Right atrium auricular region (tissue), 2 donors: ENCODE measurements at places on chromosomes 2 and 18. TPM values are rescaled to one million over a fixed set of nuclear protein-coding genes. Genes with fewer than 3 reads are reported as not detected.

- no peak for DNase-seq
These were observed 4.5 kb upstream of the SFTPB start for GRCh38 chr2:85672456-85672855.

DNA sequence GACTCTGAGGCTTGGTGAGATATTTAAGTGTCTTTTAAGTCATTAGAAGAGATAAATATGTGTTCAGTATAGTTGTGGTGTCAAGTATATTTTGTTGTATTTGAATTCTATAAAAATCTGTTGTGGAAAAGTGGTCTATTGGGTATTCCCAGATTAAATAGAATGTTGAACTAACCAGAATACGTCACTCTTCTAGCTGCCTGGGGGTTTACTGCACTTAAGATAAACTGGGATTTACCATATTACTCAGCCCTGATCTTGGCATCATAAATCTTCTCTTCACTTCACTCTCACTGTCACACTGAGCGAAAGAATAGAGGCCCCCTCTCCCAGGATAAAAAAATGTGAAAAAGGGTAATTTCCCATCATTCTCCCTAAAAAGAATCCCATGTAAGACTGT, 129.8 kb downstream of the BCL2 start:
- no peak for DNase-seq

- no peak for DNase-seq
These were observed 62.8 kb downstream of the TCF7L1 start for GRCh38 chr2:85195956-85196355.

- DNase-seq, result no peak
These were observed 478.5 kb upstream of the ID2 start for GRCh38 chr2:8203364-8203763.

DNA sequence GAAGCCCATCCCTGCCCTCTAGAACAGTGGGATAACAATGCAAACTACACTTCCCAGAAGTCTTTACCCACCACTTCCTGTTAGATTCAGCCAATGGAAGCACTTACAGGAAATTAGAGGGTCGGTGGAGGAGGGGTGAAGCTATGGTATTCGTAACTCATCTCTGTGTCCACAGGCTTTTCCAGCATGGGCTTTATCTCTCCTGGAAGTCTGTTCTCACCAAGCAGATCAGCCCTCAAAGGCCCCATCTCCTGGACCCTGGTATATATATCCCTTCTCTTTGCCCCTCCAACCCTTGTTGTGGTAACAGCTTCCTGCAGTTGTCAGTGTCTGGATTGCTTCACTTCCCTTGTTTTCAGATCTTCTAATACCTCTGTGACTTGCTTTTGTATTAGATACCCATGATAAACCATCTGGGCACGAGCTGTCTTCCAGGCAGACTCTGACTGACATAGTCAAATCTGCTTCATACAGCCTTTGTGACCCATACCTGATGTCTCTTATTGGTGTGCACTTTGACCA, 475.0 kb upstream of the POU3F3 start:
- DNase-seq, result no peak

Gene XDH
- total RNA-seq, result not detected

Gene HSBP1L1
- total RNA-seq, result 8.6 TPM

- no peak for DNase-seq
These were observed 33.7 kb downstream of the SH2D6 start for GRCh38 chr2:85452237-85452636.

Gene C2orf80
- not detected for total RNA-seq

GRCh38 chr2:106097038-106098000, 96.8 kb downstream of the UXS1 start:
- no peak for DNase-seq

DNA sequence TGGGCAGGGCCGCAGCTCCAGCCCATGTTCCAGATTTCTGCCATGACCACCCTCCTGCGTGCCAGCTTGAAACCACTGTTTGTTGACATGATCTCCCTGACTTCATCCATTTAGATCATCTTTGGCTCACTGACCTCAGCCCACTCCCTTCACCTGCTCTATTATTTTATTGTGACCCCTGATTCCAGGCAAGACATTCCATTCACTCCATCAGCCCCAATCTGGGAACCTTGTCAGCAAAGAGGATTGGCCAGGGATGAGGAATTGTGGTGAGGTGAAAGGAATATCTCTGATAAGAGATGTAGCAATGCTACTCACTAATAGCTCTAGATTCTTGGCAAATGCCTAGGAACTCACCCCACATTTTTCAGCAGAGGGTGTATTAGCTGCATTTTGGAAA, 174.2 kb downstream of the TMEM247 start:
- no peak for DNase-seq

Gene EIF4E2
- total RNA-seq, result 23.3 TPM

Gene PLEKHH2
- total RNA-seq, result 4.7 TPM

- peak; percentile 63 for DNase-seq
These were observed 55.9 kb upstream of the GORASP2 start for GRCh38 chr2:170873035-170873692.

Gene HOXD13
- not detected for total RNA-seq

GRCh38 chr18:23650968-23651927, 11.5 kb downstream of the ANKRD29 start:
- no peak for DNase-seq

Gene EMILIN2
- 13.2 TPM for total RNA-seq

Gene ANKMY1
- 7.9 TPM for total RNA-seq

GRCh38 chr2:24509840-24510239, 18.8 kb downstream of the NCOA1 start:
- no peak for DNase-seq

GRCh38 chr2:181426672-181427071, 30.5 kb upstream of the ITGA4 start:
- DNase-seq, result no peak

DNA sequence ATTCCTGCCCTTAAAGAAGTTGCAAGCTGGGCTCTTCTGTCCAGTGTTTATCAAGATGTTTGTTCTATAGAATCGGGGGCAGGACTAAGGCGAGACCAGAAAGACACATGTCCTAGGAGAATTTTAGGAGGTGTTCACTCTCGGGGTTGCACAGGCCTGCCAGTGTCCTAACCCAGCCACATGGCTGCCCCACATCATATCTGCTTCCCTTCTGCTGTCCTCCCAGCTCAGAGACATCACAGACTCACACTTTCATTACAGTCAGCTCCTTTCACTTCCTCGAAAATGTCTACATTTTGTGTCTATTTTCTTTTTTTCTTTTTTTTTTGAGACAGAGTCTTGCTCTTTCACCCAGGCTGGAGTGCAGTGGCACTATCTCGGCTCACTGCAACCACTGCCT, 10.7 kb upstream of the MRO start:
- no peak for DNase-seq

Gene FAM98A
- 40.1 TPM for total RNA-seq

GRCh38 chr2:102753563-102754159, 8.2 kb upstream of the TMEM182 start:
- no peak for DNase-seq

DNA sequence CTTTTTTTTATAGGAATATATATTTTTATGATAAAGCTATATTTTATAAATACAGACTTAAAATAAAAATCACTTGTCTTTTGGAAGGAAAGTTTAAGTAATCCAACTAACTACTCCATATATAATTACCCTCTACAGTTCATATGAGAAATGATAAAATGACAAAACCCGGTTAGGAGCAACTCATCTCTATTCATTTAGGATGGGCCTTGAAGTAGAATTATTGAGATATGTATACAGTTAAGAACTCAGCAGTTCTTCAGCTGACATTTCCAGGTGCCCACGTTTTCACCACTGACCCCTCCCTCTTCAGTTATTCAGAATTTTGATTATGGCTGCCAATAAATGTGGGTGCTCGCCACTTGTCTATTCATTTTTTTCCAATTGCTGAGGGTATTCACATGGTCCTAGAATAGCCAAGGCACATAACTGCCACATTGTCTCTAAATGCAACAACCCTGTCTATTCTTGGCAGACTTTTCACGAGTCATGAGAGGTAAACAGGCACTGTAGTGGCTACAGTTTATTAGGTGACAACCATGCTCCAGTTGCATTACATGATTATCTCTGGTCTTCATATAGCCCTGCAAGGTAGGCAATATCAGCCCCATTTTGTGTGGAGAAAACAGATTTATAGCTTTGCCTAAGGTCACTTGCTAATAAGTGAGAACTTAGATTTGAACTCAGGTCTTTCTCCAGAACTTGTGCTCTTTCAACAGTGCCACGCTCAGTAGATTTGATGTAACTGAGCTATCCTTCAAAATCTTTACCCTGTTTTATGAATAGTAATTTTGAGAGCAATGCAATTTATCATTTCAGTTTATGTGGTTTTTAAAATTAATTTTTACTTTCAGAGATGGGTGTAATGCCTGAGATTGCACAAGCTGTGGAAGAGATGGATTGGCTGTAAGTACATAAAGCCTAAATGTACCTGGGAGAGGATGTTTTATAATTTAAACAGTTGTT, 2.9 kb downstream of the DDX1 start:
- no peak for DNase-seq

- no peak for DNase-seq
These were observed 121.9 kb downstream of the TMEM18 start for GRCh38 chr2:555164-555922.
